Ammon's horn (tissue), 1 donor: ENCODE measurements at places on chromosomes 2 and 18.

GRCh38 chr2:233832869-233833311 lies 21.4 kb downstream of the HJURP start:
- peak; percentile 22 for DNase-seq

- no peak for DNase-seq
Observed at GRCh38 chr2:234161932-234162331, 111.4 kb downstream of the SPP2 start.

DNA sequence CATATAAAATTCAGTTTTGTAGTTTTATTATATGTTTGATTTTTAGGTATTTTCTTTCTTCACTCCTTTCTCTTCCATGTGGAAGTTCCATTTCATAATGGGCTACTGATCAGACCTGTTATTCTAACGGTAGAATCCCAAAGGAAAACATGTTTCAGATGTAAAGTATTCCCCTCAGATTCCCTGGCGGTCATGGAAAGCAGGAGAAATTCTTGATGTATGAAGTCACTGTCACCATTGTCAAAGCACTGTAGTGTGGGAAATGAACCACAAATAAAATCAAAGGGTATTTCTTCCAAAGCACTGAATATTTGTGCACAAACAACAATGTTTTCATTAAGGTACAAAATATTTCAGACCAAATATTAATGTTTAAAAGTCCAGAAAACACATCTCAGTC lies 237.3 kb upstream of the KLHL14 start:
- no peak for DNase-seq

DNA sequence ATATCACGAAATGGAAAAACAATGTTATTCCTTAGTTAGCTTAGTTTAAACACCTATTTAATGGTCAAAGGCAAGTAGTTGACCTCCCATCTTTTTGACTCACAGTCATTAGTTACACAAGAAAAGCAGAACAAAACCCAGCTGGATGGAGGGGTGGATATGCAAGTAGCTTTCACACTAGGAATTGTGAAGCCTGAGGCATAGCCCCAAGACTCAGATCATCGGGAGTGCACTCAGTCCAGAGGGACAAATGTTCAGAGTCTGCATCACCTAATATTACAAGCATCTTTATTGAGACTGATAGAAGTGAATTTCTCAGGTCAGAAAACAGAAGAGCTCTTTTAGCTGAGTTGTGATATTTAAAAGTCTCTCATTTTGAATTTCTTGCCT lies 15.5 kb upstream of the CPS1 start:
- no peak for DNase-seq

DNA sequence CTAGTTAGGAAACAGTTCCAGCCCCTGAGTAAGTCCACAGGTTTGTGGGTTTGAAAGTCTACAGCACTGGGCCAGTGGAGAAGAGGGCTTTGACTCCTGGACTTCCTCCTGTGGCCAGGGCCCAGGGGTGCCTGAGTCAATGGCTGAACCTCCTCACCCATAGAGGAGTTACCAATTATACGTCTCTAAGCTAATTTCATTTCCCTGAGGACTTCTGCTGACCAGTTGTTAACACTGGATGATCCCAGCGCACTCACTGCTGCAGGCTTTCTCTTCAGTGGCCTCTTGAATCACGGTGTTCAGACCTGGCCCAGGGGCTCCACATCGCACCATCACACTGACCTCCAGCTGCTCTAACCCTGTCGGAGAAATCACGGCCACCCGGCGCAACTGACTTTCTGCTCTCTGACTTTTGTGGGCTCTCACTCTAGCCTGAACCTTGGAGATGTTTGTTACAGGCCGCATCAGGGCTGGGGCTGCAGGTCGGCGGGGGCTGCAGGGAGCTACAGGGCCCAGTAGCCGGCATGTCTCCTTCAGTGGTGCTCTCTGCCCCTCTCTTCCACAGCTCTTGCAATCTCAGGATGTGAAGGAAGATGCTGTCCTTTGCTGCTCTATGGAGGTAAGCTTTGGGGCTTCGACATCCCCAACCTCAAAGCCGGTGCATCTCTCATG lies 93.6 kb downstream of the SMAD7 start:
- DNase-seq = no peak

DNA sequence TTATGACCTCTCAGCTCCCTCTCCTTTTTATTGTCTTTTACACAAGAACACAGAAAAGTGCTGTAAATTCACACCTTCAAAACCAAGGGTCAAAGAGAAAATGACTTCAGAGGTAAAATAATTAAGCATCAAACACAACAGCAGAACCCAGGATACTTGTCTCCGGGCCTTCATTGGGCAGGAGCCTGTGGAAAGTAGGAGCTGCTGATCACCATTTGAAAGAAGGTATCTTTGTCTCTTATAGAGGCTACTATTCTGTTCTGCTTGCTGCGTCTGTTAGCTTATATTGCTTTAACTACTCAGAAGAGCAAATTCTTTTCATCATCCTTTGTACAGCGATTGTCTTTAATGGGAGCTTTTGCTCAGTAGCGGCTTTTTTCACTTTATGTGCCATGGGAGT lies 261.1 kb downstream of the PTGR3 start:
- no peak for DNase-seq

- DNase-seq = no peak
Observed at GRCh38 chr2:88599527-88599926, 27.7 kb downstream of the EIF2AK3 start.

GRCh38 chr2:21411741-21412140 lies 288.0 kb downstream of the TDRD15 start:
- DNase-seq = no peak

- no peak for DNase-seq
Observed at GRCh38 chr2:113723411-113723810, 33.0 kb downstream of the SLC35F5 start.

DNA sequence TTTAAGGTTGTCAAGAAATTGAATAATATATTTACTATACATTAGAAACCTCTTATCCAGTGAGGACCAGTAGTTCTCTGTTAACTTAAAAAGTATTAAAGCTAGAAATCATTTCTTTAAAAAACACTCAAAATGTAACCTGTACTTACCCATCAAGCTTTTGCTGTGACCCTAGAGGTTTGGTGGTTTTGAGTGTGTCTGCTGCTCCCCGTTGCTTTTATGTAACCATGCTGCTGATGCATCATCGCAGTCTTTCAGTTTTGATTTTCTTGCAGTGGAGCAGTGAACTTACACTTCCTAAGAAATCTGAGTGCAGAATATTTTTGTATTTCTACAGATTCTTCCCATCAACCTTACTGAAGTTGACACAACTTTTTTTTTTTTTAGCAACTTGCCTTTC lies 34.2 kb downstream of the MRPS9 start:
- no peak for DNase-seq

- DNase-seq = no peak
Observed at GRCh38 chr2:46167924-46168323, 129.3 kb upstream of the EPAS1 start.

DNA sequence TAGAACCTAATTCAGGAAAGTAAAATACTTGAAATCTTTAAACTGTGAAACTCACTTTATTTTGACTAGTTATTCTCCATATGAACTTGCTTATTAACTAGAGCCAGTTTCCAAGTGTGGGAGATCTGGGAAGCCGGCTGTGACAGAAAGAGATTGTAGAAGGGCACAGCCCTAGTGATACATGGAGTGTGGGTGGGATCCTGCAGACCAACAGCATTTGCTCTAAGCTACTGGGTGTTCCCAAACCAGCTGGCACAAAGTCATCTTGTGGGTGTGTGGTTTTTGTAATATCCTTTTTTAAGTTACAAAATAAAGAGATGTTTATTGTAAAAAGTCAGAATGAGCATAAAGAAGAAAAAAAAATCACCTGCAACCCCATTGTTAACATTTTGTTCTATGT lies 3.4 kb downstream of the DUSP19 start:
- DNase-seq = peak; percentile 75

- DNase-seq = no peak
Observed at GRCh38 chr18:12334863-12335262, 26.8 kb downstream of the TUBB6 start.

DNA sequence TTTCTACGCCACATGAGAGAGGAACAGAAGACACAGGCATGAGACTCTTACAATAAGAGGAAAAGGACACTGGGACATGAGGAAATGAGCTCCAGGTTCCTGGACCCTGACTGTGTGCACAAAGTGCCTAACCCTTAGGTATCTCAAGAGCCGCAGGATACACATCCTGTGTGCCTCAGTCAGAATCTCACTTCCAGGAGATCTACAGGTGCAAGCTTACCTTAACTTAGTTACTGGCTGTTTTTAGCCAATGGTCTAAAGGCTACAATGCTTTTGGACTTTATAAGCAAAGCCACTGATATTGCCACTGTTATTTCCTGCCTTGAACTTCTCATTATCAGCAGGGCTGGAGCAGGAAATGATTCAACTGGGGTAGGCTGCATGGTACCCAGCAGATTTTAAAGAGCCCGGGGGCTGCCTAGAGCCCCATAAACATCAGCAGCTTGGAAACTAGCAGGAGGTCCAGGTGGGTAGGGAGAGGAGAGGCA lies 254.4 kb downstream of the ZNF521 start:
- DNase-seq = no peak

DNA sequence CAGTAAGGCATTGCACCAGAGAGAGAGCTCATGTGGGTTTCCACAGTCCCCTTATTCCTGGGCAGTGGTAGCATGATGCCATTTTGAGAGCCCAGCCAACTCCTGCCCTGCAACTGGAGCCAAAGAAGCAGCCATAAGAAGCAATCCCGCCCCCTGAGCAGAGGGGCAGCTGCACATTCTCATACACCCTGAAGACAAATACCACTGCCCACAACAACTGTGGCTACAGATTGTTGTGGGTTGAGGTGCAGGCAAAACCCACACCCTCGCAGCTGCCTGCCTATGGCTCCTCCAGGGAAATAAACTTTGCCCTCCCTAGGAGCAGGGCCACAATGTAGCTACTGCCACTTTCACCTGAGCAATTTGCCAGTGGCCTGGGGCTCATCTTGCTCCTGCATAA lies 219.4 kb upstream of the NRXN1 start:
- DNase-seq = no peak

- no peak for DNase-seq
Observed at GRCh38 chr2:136932700-136933099, 167.4 kb downstream of the THSD7B start.

- no peak for DNase-seq
Observed at GRCh38 chr2:217616936-217617335, 385.9 kb downstream of the TNS1 start.

- no peak for DNase-seq
Observed at GRCh38 chr2:151989378-151989777, 109.5 kb downstream of the CACNB4 start.

DNA sequence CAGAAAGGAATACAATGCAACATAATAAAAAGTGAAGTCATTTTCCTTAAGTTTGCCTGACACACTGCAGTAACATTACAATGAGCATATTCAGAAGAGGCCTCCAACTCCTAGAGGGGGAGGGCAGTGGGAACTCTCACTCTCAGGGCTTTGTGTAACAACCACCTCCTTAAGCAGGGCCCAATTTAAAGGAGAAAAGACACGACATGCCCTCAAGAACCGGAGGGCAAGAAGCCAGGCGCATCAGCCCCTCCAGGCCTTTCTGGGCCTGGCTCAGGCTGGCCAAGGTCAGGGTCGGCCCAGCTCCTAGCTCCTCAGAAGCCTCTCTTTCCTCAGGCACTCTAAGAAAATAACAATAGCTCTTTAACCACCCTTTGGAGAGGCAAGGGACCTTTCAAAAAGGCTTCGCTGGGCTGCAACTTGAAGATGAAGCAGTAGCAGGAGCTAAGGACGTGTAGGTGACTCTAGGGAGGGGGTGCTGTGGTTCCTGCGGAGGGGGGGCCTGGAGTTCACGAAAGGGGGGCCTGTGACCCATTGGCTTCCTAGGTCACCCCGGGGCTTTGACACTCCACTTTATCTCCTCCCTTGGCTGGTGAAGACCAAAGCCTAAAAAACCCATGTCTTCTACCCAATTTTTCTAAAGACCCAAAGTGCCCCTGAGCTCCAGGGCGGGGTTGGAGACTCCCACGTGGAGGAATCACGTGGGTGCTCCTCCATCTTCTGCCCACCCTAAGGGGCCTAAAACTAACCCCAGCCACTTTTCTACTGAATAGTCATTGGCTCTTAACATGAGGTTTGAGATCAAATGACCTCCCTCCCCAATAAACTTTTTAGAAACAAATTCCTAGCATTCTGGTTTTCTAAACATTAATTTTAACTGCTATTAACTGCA lies 13.3 kb downstream of the SERTAD2 start:
- DNase-seq = no peak

- no peak for DNase-seq
Observed at GRCh38 chr2:138235041-138235440, 266.5 kb upstream of the SPOPL start.

- no peak for DNase-seq
Observed at GRCh38 chr18:74539289-74539688, 5.0 kb downstream of the CNDP1 start.

DNA sequence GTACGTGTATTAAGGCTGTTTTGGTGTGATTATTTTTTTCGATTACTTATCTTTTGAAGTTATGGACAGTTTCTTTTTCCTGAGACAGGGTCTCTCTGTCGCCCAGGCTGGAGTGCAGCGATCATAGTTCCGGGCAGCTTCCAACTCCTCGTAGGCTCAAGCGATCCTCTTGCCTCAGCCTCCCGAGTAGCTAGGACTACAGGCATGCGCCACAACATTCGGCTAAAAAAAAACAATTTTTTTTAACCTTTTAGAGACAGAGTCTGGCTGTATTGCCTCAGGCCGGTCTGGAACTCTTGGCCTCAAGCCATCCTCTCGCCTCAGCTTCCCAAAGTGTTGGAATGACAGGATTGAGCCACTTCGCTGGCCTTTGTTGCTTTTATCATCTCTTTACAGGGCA lies 945 bp downstream of the HAT1 start:
- no peak for DNase-seq

DNA sequence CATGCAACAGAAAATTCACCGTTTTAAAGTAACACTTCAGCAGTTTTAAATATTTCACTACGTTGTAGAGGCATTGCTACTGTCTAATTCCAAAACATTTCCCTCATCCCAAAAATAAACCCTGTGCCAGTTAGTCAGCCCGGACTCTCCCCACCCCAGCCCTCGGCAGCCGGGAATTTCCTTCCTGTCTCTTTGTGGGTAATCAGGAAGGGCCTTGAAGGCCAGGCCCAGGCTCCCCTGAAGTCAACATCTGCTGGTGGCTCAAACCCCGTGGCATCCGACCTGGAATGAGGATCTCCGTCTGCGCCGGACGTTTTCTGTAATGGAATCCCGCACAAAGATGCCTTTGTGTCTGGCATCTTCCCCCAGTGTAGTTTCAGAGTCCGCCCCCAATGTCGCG lies 219.6 kb downstream of the SNTG2 start:
- DNase-seq = no peak

GRCh38 chr2:157810037-157810436 lies 66.1 kb downstream of the ACVR1 start:
- DNase-seq = no peak
